ENCODE measurements at places on chromosomes 11 and 22.

GRCh38 chr22:45418770-45419138, 5.3 kb downstream of the RIBC2 start:
- DNase-seq, result no peak

- DNase-seq, result no peak
These were observed 22.4 kb downstream of the RTCB start for GRCh38 chr22:32389685-32390084.

DNA sequence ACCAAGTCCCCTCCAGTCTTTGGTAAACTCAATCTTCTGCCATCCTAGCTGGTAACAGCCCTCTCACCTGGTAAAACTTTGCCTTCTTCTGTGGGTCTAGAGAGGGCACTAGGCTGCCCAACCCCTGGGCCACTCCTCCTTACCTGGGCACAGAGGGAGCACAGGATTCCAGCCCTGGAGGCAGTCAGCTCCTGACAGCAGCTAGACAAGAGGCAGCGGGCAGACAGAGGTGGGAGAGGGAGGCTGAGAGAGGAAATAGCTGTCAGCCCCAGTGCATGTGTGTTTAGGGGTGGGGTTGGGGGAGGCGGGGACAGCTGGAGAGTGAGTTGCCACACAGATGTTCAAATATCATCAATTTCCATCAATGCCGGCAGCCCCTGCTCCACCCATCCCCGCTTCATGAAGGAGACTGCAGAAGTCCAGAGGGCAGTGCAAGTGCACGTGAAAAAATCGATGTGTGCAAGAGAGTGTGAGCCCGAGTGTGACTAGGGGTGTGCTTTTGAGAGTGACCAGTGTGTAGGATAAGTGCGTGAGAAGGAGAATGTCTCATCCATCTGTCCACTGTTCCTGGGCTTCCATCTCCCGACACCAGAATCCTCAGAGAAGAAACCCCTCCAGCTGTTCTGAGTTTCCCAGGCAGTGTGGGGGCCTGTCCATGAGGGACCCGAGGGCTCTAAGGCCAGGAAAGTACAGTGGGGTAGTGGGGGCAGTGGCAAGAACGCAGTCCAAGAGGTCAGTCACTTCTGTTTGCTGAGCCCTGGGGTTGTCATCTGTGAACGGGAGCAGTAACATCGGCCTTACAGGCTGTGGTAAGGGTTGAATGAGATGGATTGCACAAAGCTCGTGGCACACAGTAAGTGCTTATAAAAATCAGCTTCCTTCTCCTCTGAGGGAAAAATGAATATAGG, at the start of gene PTGDR2:
PTGDR2 (minus strand) TSS at position 225 of the 908 bp plus-strand sequence. CDS start 2,228 bp downstream, outside the sequence.
- no peak for DNase-seq

DNA sequence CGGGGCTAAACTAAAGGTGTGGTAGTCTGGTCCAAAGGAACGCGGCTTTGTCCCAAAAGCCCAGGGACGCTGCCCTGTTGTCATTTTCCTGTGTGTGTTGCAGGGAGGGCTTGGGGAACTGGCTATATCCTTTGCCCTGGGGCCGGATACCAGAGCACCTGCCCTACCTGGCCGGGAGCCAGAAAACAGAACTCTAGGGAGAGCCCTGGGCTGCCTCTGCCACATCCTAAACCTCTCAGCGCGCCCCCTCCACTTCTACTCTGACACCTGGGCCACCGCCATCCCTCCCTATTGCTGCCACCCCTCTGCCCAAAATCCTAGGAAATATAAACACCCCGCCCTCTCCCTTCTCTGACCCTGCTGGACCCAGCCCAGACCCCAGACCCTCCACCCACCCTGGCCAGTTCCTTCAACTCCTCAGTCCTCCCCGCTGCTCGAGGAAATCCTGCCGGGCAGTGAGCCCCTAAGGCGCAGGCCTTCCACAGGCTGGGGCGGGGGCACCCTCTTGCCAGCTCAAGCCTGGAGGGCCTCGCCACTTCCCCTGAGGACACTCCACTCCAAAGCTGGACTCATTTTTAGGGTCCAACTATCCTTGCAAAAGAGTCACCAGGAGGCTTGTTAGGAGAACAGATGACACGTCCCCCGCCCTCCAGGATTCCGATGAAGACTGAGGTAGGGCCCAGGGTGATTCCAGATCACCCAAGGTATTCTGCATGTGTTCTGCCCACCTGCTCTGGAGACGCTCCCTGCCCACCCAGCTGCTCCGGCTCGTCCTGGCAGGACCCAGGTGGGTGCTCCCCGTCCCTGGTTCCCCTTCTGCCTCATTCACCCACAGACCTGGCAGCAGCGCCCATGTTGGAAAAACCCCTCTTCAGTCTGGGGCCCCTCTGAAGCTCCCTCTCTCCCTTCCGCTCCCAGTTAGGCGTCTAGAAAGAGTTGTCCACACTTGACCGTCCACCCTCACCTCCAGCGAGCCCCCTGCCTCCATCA, 12.2 kb downstream of the KCTD17 start:
- no peak for DNase-seq

- DNase-seq, result no peak
These were observed 89.0 kb downstream of the RELT start for GRCh38 chr11:73465023-73465675.

DNA sequence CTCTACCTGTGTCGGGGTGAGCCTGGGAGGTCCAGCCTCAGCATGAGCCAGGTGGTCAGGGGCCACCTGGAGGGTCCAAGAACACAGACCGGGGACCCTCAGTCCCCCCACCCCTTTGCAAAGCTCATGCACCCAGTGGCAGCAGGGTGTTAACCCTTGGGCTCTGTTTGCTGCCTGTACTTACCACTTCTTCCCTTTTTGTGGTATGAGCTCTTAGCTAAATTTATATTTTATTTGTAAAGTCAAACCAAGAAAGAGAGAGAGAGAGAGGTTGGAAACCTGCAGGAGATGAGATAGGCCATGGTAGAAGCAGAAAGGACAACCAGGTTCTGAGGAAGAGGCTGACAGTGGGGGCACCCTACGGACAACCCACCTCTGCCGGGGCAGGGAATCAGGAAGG, 29.9 kb downstream of the IL10RA start:
- DNase-seq, result no peak

DNA sequence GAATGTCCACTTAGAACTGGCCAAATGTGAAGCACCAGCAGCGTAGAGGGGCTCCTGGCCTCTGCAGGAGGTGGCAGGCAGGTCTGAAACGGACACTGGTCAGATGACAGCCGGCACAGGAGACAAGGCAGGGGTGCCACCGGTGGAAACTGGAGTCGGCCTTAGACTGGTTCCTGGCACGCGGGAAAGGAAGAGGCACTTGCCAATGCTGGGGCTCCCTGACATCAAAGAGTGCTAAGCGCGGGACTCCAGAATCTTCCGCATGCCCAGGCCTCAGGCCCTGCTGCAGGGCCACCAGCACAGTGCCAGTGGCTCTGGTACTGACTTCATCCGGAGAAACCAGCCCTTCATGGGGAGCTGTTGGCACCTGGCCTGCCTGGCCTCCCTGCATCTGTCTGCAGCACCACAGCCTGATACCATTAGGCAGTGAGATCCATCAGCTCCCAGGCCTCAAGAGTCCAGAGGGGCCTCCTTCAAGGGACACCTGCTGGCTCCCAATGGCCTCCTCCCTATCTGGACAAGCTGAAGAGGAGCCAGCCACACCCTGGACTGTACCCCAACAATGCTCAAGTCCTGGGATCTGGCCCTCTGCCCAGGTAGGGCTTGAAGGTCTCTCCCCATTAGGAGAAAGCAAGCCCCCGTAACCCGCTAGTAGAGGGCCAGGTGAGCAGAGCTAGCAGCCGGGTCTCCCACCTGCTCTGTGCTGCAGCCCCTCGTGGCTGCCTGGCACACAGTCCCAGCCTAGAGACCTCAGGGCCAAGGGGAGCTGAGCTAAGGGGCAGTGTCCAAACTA, 29.7 kb upstream of the GNB1L start:
- DNase-seq, result no peak

GRCh38 chr22:47107431-47107830, 345.0 kb downstream of the TBC1D22A start:
- no peak for DNase-seq

- DNase-seq, result peak; percentile 8
These were observed 357.2 kb downstream of the OPCML start for GRCh38 chr11:133175103-133175502.

GRCh38 chr11:130452940-130453339, 4.5 kb downstream of the ADAMTS15 start:
- DNase-seq, result no peak

DNA sequence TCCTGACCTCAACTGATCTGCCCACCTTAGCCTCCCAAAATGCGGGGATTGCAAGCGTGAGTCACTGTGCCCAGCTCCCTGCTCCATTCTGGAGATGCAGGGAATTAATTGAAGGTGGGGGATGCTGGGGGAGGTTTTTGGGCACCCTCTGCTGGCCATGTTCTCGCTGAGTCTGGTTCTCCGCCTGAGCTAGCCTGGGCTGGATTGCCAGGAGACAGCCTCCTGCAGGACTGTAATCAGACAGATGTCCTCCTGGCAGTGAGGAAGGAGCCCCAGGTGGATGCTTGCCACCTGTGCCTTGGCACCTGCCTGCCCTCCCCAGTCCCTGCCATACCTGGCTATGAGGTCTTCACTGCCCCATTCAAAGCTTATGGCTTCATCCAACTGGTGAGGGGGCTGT, 5.4 kb downstream of the MTFP1 start:
- no peak for DNase-seq

GRCh38 chr22:20991252-20992055, 9.4 kb downstream of the LZTR1 start:
- DNase-seq, result no peak

- DNase-seq, result no peak
These were observed 205.6 kb downstream of the ADAMTS15 start for GRCh38 chr11:130653838-130654636.

GRCh38 chr11:134863294-134863693, 451.3 kb upstream of the B3GAT1 start:
- DNase-seq, result no peak

- DNase-seq, result no peak
These were observed 145.3 kb upstream of the CTSC start for GRCh38 chr11:88482871-88483301.

DNA sequence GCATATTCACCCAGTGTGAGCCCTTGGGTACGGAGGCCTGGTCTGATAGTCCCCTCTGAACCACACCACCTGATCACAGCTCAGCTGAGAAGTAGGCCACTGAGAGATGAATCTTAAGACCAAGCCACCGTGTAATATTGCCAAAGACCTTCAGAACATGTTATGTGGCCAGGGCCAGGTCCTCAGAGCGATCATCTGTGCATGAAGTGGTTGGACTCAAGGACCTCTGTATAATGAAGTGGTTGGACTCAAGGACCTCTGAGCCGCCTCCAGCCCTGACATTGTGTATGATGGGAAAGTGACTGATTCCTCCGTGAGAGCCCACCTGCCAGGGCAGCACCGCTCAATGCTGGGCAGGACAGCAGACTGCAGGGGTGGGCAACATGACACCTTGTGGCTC, 70.2 kb downstream of the TP53I11 start:
- no peak for DNase-seq

- DNase-seq, result no peak
These were observed 22.6 kb upstream of the HIPK3 start for GRCh38 chr11:33234397-33235190.

GRCh38 chr11:102254047-102254446, 63.2 kb upstream of the BIRC3 start:
- DNase-seq, result no peak

DNA sequence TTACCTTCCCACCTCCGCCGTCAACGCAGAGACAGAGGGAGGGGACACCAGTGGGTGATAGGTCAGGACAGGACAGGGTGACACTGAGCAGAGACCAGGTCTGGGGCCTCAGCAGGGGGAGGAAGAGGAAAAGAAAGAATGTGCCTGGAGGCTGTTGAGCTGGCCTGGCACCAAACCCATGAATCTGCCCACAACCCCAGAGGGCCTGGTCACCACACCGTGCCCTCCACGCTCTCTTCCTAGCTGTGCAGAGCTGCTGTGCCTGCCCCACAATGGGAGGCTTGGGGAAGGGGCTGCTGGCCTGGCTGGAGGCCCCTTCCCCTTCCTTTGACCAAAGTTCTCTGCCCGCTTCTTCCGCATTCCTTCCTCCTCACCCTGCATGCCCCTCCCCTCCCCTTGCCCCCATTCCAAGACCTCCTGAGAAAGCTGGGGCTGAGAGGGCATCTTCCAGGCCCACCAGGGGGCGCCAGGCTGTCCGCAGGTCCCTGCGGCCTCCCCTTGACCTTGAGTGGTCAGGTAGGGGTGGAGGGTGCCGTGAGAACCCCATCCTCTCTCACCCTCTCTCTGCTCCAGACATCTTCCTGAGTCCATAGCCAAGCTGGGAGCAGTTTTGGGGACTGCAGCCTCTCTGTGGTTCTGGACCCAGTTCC, 11.0 kb upstream of the CACNA1I start:
- DNase-seq, result no peak

- no peak for DNase-seq
These were observed 110.2 kb upstream of the SORL1-AS1 start for GRCh38 chr11:121563003-121563402.

DNA sequence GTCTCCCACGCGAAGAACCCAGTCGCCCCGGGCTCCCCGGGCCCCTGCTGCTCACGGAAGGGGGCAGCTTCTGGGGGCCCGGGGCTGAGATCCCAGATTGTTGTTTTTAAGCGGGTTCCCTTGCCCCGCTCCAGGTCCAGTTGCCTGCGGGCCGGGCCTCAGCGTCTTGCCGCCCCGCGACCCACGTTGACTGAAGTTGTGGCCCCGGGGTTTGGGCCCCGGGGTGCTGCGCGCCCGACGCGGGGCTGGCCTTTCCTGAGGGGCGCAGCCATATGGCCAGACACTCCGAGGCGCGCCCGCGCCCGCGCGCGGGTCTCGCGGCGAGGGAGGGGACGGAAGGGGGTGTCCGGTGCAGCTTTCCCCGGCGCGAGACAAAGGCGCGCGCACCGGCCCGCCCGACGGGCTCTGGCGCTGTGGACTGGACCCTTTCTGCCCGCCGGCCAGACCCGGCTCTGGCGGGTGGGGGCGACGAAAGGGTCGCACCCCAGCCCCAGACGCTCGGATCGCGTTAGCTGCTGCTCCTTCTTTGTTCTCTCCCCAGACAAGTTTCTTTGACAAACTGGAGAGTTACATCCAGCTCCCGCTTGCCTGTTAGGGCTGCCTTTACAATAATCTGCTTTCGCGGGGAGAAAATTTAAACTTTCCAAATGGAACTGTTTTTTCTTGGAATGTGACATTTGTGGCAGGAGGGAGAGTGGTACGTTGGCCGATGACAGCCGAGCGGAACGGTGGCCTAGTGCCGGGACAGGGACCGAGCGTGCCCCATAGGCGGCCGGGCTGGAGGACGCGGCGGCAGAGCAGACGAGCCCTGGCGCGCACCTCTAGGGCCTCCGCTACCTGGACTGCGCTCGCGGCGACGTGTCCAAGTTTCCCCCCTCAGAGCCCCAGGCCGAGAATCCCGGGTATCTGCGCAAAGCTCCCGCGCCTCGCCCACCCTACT, 716 bp downstream of the AMOTL1 start:
- no peak for DNase-seq

- DNase-seq, result no peak
These were observed 448.0 kb downstream of the MIAT start for GRCh38 chr22:27105142-27106025.
